ENCODE measurements at places on chromosomes 2 and 18.

DNA sequence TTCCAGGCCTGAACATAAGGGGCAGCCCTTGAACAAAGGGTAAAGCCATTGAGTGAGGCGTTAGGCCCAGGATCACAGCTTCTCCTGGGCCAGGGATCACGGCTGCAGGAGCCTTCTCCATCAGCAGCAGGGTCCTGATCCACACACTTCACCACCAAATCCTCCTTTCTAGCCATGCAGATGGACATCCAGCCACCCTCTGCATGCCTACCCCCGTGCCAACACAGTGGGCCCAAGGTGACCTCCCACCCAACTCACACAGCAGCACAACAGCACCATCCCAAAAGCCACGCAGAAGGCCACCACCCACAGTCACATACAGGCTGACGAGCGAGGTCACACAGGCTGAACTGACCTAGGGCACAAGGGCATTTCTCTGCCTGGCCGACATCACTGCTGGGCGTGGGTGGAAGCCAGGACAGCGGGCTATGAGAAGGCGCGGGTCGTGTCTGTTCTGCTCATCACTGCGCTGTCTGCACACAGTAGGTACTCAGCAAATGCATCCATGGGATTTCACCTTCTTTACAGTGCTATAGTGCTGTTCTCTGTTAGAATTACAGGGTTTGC is 31.2 kb downstream of the TFCP2L1 start:
- H3K36me3 ChIP-seq: no peaks in the 10 kb centered on the region
- no peak overlapping the region for H3K4me3 ChIP-seq
- no peak for DNase-seq

DNA sequence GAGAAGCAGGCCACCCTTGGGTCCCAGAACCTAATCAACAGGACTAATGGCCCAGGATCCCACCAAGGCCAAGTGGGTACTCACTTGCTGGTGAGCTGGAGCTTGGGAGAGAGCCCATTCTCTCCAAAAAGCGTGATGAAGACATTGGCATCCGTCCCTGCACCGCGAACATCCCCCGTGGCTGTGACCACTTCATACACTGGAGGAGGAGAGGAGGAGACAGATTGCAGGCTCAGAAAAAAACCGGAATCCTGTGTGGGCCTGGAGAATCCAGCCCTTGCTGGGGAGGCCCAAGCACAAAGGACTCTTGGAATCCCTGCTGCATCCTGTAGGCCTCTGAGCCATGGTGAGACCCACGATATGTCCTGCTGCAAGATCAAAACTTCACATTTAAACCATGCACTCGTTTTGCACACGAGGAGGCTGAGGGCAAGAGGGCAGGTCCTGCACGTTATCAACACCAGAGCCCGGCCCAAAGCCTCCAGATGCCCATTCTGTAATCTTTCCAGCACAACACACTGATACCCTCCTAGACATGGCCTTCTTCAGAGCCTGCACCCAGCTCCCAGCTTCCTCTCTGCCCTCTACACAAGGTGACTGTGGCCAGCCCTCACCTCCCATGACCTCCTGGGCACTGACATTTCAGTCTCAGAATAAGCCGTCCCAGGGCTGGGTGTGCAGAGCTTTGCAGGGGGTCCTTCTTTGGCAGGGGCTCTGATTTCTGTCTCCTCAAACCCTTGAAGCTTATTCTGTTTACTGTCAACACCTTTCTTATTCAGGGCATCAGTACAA is 7.8 kb downstream of the LOXHD1 start:
- no peak overlapping the region for H3K4me3 ChIP-seq
- H3K27me3 ChIP-seq: no peaks in the 10 kb centered on the region
- no peaks in the 10 kb centered on the region for H3K4me1 ChIP-seq
- H3K36me3 ChIP-seq: no peaks in the 10 kb centered on the region

- H3K27me3 ChIP-seq: no peaks in the 10 kb centered on the region
- DNase-seq: peak; percentile 83
- no peak overlapping the region for H3K27ac ChIP-seq
- H3K4me1 ChIP-seq: peaks cover 2% of the 10 kb centered on the region
Observed at GRCh38 chr2:109516445-109517117, 97.2 kb downstream of the SEPTIN10 start.

GRCh38 chr2:102061962-102062795 is 70.4 kb downstream of the IL1R2 start:
- H3K27ac ChIP-seq: no peak overlapping the region
- no peaks in the 10 kb centered on the region for H3K36me3 ChIP-seq
- no peaks in the 10 kb centered on the region for H3K27me3 ChIP-seq
- no peak for DNase-seq

GRCh38 chr18:13198701-13199100 is 19.9 kb upstream of the LDLRAD4 start:
- H3K36me3 ChIP-seq: no peaks in the 10 kb centered on the region
- H3K4me1 ChIP-seq: no peaks in the 10 kb centered on the region
- no peak for DNase-seq
- no peak overlapping the region for H3K4me3 ChIP-seq
- no peak overlapping the region for H3K27ac ChIP-seq

GRCh38 chr18:74353169-74353775 is 37.6 kb downstream of the C18orf63 start:
- no peaks in the 10 kb centered on the region for H3K4me1 ChIP-seq
- peak; percentile 79 for DNase-seq
- H3K36me3 ChIP-seq: no peaks in the 10 kb centered on the region

DNA sequence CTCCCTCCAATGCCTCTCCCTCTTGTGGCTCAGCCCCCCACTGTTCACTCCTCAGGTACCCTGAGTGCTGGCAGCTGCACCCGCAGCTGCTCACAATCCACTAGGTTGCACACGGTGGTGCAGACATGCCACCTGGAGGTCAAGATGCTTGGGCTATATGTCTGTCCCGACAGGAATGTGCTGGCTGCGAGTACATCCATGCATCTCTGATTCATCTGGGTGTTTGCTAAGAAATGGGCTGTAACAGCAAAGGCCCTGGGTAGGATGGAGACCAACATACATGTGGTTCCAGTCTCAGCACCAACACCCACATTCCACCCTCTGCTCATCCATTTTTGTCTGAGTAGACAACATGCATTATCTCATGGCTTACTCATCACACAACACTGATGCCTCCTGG is 31.3 kb downstream of the ANKMY1 start:
- H3K27me3 ChIP-seq: no peaks in the 10 kb centered on the region
- H3K4me1 ChIP-seq: no peaks in the 10 kb centered on the region
- no peak overlapping the region for H3K4me3 ChIP-seq
- H3K27ac ChIP-seq: no peak overlapping the region

DNA sequence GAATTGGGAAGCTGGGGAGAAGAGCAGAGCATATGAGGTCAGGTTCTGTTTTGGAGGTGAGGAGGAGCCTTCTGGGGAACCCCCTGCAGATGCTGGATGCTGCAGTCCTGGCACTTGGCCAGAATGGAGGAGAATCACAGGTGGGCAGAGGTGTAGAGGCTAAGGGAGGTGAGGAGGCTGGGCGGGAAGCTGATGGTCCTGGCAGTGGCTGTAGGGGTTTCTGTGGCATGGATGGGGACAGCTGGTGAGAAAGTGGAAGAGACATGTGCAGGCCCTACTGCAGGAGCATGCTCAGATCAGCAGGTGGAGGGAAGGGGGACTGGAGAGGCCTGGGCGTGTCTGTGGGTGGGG is 101.3 kb downstream of the DYSF start:
- DNase-seq: no peak
- H3K4me1 ChIP-seq: peaks cover 3% of the 10 kb centered on the region
- no peaks in the 10 kb centered on the region for H3K27me3 ChIP-seq
- H3K4me3 ChIP-seq: no peak overlapping the region
- H3K36me3 ChIP-seq: no peaks in the 10 kb centered on the region

DNA sequence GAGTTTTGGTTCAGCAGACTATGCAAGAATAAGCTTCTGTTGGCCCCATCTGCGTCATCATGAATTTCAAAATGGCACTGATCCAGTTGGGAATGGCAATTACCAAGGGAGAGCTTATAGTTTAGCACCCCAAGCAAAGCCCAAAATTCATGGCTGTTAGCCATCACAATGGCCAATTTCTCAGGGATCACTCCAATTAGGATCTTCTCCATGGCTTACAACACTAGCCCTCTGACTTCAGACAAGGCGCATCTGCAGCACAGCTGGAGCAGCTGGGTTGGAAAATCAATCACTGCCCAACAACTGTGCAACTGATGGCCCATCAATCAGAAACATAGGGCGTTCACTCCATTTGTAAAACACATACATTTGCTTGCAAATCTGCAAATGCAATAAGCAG is 273.6 kb downstream of the SRBD1 start:
- no peak overlapping the region for H3K27ac ChIP-seq
- H3K4me3 ChIP-seq: no peak overlapping the region
- no peaks in the 10 kb centered on the region for H3K27me3 ChIP-seq
- H3K36me3 ChIP-seq: no peaks in the 10 kb centered on the region
- peaks cover 7% of the 10 kb centered on the region for H3K4me1 ChIP-seq

GRCh38 chr2:45068571-45069140 is 59.4 kb upstream of the SIX2 start:
- H3K27me3 ChIP-seq: no peaks in the 10 kb centered on the region
- no peak for DNase-seq
- no peaks in the 10 kb centered on the region for H3K4me1 ChIP-seq
- no peak overlapping the region for H3K27ac ChIP-seq
- no peak overlapping the region for H3K4me3 ChIP-seq

DNA sequence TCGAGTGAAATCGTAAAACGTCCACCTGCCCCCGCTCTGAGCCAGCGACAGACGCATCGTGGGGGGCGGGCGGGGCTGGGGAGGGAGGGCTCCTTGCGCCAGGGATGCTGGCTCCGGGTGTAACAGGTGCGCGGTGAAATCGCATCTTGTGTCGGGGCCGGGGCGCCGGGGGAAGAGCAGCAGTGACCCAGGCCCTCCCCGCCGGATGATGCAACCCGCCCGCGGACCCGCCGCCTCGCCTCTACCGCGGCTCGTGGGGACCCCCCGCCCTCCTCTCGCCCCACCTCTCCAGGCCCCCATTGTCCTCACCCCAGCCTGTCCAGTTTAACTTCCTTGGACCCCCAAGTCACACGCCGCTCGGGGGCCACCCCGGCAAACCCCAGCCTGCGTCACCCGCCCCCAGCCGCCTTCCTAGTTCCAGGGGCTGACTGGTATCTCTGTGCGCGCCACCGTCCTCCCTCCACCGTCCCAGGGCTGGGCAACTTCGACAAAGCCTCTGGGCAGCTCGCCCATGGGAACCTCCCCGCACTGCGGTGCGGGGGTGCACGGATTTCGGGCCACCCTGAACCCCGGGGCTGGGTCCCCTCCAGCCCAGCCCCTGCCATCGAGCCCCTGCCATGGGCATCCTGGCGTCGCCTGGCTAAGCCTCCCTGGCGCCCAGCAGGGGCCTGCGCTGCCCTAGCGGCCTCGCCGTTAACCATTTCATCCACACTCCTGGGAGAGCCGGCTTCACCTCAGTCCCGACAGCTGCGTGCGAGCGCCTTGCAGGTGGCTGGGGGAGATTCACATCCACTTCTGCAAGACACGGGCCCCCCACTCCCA is 799 bp upstream of the KIF1A start:
- H3K4me1 ChIP-seq: no peaks in the 10 kb centered on the region
- H3K36me3 ChIP-seq: peaks cover 2% of the 10 kb centered on the region
- H3K4me3 ChIP-seq: no peak overlapping the region
- peak; percentile 78 for DNase-seq

DNA sequence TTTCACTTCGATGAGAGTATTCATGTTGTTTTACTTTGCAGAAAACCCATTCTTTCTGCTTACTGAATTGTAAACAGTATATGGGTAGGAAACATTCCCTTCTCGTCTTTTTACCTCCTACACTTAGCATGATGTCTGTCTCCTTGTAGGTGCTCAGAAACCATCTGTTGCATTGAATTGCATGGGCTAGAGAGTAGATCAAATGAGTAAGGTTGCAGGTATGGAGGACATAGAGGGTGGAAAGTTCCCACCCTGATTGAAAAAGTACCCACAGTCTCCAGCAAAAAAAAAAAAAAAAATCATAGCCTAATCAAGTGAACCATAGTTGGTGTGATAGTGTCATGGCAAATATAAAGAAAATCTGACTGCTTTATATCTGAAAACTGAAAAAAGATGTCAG is 1.7 kb downstream of the CYTIP start:
- no peak overlapping the region for H3K4me3 ChIP-seq
- no peaks in the 10 kb centered on the region for H3K4me1 ChIP-seq
- no peak for DNase-seq
- H3K36me3 ChIP-seq: no peaks in the 10 kb centered on the region

DNA sequence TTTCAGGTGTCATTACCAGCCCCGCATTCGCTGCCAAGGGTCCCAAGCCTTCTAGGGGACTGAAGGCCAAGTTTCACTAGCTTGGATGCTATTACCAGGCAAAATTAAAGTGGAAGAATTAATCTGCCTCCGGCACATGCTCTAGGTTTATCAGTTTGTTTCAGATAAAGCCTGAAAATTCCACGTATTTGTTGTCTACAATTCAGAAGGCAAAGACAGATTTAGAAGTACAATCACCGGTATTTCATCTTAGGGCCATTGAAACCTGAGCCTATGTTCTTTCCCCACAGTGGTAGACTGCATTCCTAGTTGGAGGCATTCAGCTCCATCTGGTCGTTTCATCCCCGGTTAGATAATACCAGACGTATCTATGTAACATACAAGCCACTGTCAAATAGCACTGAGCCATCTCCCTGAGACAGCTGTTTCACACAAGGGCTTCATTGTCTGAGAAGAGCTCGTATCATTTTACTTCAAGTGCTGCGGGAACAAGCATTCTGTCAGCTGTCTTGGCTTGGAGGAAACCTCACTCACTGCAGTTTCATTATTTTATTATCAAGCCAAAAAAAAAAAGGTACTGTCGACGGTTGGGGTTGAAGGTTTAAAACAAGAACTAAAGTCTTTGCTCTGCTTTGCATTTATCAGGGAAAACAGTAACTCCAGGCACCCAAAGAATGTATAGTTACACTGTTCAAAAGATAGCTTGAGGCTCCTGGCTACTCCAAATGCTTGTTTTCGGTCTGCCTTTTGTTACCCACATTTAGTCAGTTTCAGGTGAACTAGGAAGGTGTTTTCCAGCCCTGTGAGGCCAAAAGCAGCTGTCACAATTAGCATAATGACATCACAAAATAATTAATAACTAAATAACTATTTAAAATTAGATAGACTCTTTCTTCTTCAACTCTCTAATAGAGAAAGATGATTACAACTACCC is 76.7 kb downstream of the TGIF1 start:
- H3K36me3 ChIP-seq: no peaks in the 10 kb centered on the region
- H3K4me1 ChIP-seq: peaks cover 8% of the 10 kb centered on the region
- DNase-seq: peak; percentile 84
- peak overlapping the region; percentile 58 for H3K27ac ChIP-seq
- no peak overlapping the region for H3K4me3 ChIP-seq

DNA sequence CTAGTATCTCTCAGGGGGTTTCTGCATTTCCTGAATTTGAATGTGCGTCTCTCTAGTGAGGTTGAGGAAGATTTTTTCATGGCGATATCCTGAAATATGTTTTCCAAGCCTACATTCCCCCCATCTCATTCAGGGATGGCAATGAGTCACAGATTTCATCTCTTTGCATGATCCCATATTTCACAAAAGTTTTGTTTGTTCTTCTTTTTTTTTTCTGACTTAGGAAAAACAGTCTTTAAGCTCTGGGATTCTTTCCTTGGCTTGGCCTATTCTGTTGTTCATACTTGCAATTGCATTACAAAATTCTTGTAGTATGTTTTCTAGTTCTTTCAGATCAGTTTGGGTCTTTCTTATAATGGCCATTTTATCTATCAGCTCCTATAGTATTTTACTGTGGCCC is 136.5 kb downstream of the DSEL start:
- DNase-seq: no peak
- no peaks in the 10 kb centered on the region for H3K36me3 ChIP-seq
- no peak overlapping the region for H3K4me3 ChIP-seq
- H3K27me3 ChIP-seq: no peaks in the 10 kb centered on the region
- no peak overlapping the region for H3K27ac ChIP-seq

GRCh38 chr2:179614121-179614520 is 247.3 kb downstream of the ZNF385B start:
- H3K4me3 ChIP-seq: no peak overlapping the region
- no peak overlapping the region for H3K27ac ChIP-seq
- H3K27me3 ChIP-seq: no peaks in the 10 kb centered on the region
- H3K4me1 ChIP-seq: no peaks in the 10 kb centered on the region

Data from mesendoderm (in vitro differentiated cells).